ENCODE measurements at places on chromosomes 1 and 21.
A peak's percentile ranks its signal among the peaks of the same experiment; 100 is the strongest.

DNA sequence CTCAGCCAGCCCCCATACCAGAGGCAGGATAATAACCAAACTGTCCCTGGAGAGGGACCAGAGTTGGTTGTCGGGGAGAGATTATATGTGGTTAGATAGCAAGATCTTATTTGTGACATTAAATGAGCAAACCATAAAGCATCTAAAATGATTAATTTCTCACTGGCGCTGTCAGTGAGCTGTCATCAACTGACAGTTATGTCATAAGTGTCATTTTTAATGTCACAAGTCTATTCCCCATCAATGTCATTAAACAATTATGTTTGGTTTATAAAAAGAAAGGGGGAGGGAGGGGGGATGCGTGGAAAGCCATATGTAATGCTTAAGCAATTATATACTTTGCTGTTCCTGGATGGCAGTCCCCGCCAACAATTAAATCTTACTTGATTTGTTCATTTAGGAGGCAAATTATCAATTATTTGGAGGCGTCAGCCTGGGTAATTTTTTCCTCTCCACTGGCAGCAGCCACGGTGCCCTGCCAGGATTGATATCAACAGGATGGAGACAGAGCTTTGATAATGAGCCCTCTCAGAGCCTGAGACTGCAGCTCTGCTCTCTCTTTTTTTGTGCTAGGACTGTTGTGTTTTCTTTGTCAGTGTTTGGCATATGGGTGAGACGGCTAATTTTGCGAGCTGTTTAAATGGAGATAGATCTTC, 333.6 kb upstream of the CAMK1G start:
- DNase-seq: no peak

- peak; percentile 41 for DNase-seq
These were observed 21.0 kb upstream of the ERRFI1 start for GRCh38 chr1:8047112-8047511.

- no peak for DNase-seq
These were observed 28.3 kb downstream of the ALPL start for GRCh38 chr1:21537511-21537931.

- no peak for DNase-seq
These were observed 593.1 kb downstream of the PTBP2 start for GRCh38 chr1:97314685-97315084.

GRCh38 chr1:159089184-159089791, 12.7 kb upstream of the AIM2 start:
- no peak for DNase-seq

- DNase-seq: no peak
These were observed 8.9 kb upstream of the C1orf174 start for GRCh38 chr1:3908886-3909517.

Data from SW 1271 (cell line).